Hematopoietic multipotent progenitor cell treated with erythropoietin and hydrocortisone succinate and interleukin-3 and kit ligand, for 6 days (in vitro differentiated cells): ENCODE measurements at places on chromosomes 7 and 10.

GRCh38 chr7:47714669-47715607 lies 133.0 kb upstream of the TNS3 start:
- DNase-seq = no peak

DNA sequence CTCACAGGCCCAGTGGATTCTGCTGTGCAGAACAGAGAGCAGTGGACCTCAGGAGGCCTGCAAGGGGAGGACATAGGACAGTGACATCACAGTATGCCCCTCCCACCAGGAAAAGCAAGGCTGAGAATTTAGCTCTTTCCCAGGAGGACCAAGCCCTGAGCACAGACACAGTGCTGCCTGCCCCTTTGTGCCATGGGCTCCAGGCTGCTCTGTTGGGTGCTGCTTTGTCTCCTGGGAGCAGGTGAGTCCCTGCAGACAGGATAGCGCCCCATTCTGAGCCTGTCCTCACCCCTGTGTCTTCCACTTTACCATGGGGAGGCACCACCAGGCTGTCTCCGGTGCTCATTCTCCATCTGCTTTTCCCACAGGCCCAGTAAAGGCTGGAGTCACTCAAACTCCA lies 63.0 kb upstream of the PRSS58 start:
- no peak for DNase-seq

DNA sequence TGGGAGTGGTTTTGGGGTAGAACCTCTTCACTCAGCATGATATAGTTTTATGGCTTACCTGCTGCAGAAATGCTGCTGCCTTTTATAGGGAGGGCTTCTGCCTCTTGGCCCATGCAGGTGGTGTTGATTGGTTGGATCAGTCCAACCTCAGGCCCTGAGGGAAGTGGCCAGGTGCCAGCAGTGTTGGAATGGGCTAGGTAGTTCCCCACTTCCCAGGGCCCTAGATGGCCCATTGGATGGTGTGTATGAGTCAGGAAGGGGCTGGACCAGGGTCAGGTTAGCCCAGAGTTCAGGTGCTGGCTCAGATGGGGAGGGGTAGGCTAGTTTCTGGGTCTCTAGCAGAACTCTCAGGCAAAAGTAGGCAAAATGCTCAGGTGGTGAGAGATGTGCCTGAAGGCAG lies 455.5 kb downstream of the CCSER2 start:
- DNase-seq = no peak

DNA sequence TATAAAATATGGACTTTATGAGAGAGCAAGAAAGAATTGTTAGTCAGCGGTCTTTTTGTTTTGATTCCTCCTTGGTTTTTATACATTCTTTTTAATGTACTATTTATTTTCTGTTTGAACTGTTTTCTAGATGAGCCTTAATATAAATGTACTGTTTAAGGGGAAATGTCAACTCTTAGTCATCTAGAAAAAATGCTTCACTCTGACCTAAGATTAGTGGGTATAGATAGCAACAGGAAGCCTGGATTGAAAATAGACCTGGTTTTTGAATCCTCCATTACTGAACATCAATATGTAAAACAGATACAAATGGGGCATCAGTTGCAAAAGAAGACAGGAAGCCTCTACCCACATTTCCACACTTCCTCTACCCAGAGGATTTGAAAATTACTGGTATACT lies 87.8 kb downstream of the CHRM2 start:
- DNase-seq = no peak

DNA sequence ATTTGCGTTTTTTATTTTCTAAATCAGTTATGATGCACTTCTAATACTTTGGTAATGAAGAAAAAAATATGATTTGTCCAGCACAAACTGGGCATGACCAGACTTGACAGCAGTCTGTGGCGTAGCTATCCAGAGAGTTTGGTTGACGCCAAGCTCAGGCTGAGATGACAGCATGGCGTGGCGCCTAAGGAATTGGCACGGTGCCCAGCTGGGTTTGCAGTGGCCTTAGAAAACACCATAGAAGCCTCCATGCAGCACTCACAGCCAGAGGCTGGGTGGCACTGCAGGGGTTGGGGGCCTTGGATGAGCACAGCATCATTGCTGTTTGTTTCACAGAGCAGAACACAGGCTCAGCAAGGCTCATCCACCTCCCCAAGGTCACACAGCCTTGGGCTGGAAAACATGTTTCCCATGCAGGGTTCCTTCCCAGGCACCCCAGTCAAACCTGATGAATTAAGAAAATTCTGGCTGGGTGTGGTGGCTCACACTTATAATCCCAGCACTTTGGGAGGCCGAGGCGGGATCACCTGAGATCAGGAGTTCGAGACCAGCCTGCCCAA lies 88.9 kb downstream of the GTF2IRD1 start:
- peak; percentile 57 for DNase-seq

DNA sequence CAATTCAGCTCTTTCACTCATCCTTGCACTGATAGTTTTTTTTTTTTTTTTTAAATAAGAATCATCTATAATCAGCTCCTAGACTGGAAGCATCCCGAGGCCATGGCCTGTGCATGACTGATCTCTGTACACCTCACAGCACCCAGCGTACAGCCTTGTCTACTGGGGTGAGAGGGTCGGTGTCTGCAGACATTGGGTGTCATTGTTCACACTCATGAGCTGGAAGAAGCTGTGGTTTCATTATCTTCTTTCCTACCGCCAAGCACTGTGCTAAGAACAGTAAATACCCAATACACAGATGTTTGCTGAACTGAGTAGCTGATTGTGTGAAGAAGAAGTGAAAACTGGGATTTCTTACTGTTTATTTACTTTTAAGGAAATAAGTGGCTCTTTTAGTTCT lies 123.6 kb downstream of the CLEC2L start:
- peak; percentile 69 for DNase-seq

- DNase-seq = no peak
Observed at GRCh38 chr7:111145472-111145871, 54.5 kb downstream of the LRRN3 start.

DNA sequence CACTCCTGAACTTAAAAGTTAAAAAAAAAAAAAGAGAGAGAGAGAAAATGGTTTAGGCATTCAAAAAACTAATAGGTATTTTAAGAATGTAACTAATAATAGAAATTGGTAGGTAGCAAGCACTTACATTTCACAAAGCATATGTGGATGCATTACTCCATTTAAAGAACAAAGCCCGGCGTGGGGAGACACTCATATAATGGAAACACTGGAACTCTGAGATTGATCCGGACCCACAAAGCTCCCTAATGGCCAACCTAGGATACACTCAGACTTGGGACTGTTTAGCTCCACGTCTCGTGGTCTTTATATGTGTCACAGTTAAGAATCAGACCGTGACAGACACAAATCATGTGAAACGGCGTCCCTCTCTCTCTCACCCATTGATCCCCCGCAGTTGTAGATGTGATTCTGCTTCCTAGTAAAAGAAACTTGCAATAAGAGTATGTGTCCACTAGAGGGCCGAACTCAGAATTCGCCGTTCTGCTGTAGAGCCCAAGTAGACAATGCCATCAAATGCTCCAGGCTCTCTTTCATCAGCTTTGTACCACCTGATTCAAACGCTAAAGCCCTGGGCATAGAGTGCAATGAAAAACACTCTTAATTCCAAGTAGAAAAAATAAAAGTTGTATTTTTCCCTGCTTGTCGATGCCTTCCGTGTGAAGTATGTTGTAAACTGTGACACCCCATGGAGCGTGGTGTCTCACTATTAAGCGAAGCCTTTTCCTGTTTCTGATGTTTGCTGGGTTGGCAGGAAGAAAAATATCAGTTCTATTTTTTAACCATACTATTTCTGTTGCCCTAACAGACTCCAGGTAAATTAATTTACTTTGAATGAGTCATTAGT lies 429.0 kb upstream of the MTPN start:
- DNase-seq = peak; percentile 70

DNA sequence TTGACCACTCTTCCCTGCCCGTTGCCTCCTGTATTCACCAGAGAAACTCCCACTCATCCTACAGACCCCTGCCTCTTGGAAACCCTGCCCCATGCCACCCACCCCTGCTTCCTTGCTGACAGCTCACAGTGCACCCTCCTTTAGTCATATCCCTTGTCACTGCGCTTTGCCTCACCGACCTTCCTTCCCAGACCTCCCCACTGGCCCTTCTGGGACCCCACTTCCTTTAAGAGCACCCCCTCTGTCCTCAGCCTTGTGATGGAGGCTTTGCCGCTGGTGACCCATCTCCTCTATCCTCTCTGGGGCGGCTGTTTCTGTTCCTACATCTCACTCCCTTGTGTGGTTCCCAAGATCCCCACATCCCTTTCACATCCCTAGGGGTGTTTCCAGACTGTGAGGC lies 92.8 kb upstream of the ZMIZ1 start:
- no peak for DNase-seq

- DNase-seq = no peak
Observed at GRCh38 chr10:4011136-4011812, 226.3 kb upstream of the KLF6 start.

- DNase-seq = no peak
Observed at GRCh38 chr7:87548123-87548919, 52.4 kb downstream of the ABCB1 start.

DNA sequence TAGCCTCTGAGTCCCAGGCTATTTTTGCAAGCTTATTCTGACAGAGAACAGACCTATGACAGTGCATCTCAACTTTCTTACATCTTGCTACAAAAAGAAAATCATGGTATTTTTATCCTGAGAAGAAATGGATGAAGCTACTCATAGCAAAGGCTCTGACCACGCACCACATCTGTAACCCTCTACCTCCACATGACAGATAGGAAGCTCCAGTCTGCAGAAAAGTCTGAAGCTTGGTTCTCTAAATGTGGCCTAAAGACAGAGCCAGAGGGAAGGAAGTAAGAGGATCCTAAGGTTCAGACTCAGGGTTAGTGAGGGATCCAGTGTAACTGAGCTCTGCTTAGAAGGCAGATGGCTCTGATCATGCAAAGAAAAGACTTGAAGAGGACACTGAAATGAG lies 58.4 kb upstream of the ABCB5 start:
- no peak for DNase-seq

DNA sequence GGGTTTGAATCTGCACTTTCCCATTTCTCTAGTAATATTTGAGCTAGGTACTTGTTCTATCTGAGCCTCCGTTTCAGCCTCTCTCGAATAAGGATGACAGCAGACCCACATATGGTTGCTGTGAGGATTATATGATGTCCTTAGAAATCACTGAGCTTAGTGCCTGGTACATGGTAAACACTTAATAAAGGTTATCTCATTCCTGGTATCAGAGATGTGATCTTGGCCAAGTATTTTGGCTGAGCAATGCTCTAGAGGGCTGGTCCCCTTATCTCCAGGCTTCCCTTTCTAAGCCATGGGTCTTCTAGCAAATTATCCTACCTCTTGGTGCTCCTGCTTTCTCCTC lies 407 bp upstream of the MKRN1 start:
- DNase-seq = no peak

- no peak for DNase-seq
Observed at GRCh38 chr10:43322331-43322730, 49.1 kb upstream of the FXYD4 start.
